ENCODE measurements at places on chromosomes 16 and 17.

DNA sequence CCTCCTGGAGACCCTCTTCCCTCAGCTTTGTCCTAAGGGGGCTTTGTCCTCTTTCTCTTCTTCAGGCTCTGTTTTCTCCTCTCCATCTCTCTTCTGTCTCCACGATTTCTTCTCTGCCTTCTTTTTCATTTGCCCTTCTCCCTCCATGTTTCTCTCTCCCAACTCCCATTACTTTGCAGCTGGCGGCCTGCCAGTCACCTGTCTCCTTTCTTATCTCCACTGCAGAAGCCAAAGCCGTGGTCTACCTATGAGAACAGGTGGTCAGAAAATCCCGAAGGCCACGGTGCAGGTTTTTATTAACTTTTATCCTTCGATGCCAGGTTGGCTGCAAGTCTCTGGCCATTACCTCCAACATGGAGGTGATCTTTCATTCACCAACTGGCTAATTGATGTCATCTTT is 45.1 kb downstream of the FZD2 start:
- no peak for DNase-seq

- DNase-seq = no peak
Measured at GRCh38 chr16:57630931-57631845, 2.8 kb downstream of the ADGRG1 start.

GRCh38 chr16:66619534-66620428 is 15.3 kb downstream of the CMTM3 start:
- no peak for DNase-seq

DNA sequence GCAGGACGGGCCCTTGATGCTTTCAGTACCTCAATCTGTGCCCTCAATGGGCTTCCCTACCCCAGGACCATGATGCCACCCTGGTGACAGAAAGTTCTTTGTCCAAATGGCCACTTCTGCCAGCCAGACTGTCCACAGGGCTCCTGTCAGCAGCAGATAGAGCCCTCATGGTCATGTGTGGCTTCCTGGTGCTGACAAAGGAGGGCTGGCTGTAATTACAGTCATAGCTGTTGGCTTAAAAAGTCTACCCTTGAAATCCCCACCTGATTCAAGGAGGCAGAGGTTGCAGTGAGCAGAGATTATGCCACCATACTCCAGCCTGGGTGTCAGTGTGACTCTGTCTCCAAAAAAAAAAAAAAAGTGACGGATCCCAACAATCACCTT is 3.3 kb downstream of the TRPV2 start:
- DNase-seq = no peak

DNA sequence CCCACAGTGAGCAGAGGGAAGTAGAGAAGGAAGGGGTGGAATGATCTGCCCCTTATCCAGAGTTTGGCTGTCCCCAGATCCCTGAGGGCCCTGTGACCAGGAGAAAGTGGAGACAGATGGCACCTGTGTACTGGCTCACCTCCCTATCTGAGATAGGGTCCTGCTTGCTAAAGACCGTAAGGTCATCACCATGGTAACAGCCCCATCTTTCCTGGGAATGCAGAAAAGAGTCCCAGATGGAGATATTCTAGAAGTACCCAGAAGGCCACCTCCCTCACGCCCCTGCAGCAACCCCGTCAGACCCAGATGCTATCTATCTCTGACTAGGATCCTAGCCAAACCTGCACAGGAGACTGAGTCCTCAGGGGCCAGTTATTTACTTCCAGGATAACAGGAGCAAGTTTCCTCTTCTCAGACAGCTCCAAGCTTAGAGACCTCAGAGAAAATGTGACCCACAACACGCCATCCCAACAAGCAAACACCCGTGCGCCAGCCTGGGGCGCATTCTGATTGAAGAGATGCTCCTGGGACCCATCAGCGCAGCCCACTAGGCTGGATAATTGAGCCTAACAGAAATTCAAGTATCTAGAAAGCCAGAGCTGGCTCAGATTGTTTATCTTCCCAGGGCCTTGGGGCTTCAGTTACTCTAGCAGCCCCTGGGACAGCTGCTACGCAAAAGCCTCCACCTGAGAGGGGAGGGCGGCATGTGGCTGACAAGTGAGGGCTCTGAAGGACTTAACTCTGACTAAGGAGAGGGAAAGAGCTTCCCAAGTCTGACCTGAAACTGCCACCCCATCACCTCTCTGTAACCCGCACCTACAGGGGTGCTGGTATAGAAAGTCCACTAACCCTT is 1.9 kb downstream of the ORMDL3 start:
- no peak for DNase-seq

DNA sequence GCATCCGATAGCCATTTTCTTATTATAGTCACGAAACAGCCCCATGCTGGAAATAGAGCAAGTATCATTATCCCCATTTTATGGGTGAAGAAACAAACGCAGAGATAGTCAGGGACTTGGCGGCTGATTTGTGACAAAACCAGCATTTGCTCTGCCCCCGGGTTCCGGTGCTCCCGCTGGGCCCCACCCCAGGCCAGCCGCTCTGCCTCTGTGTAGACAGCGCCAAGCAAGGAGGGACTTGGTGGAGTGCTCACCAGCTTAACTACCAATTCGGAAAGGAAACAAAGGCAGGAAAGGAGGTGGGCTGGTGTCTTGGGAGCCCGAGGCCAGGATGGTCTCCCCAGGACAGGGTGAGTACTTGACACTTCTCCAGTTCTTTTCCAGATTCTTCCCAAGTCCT is 10.0 kb downstream of the SRL start:
- no peak for DNase-seq

DNA sequence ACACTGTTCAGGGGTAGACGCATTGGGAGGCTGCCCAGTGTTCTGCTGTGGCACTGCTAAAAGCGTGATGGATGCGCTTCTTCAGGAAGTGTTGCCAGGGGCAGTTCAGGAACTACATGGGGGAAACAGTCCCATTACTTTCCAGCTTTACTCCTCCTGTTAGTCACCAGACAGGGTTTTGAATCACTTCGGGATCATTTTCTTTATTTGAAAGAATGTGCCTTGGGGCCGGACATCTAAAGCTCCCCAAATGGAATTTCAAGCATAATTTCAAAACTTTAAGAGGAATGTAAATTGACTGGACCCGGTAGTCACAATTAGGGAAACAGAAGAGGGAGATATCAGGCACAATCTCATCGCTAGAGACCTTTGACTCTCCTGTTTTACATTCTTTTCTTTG is 1.3 kb upstream of the KRTAP2-1 start:
- DNase-seq = no peak

DNA sequence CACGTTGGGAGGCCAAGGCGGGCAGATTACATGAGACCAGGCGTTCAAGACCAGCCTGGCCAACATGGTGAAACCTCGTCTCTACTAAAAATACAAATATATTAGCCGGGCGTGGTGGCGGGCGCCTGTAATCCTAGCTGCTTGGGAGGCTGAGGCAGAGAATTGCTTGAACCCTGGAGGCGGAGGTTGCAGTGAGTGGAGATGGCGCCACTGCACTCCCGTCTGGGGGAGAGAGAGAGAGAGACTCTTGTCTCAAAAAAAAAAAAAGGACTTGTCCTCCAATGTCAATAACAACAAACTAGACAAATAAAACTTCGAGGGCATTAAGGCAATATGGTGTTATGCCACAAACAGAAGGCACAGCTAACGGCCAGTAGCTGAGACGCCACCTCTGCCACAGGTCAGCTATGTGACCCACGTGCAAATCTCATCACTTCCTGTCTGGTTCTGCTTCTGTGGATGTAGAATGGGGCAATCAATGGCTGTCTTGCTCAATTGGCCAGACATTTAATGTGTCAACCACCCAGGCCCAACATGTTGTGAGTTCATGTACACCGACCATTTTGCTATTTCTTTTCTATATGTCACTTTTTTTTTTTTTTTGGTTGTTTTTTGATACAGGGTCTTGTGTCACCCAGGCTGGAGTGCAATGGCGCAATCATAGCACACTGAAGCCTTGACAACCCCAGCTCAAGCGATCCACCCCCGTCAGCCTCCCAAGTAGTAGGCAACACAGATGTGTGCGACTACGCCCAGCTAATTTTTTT is 834 bp upstream of the TXNDC11 start:
- peak; percentile 41 for DNase-seq

DNA sequence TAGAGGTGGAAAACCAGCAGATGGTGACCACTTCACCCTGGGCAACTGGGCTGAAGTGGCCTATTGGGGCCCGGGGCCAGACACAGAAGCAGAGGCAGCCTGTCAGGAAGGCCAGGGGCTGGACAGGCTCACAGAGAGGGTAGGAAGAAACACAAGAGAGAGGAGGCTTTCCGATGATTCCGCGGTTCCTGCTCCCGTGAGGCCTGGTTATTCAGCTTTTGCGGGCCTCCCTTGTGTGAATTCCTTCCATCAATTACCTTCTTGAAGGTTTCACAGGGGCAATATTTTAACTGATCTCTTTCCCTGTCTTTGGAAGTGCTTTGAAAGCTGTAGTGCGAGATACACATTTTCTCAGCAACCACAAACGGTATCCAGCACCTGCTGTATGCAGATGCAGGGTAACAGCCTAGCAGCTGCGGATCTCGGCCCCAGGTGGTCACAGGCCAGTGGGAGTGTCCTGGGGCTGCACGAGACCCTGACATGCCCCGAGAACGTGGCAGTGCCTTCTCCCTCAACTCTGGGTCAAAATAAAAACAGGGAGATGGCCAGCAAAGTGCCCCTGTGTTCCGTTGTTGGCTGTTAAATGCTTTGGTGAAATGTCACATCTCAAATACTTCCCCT is 11.6 kb upstream of the CMIP start:
- DNase-seq = no peak

DNA sequence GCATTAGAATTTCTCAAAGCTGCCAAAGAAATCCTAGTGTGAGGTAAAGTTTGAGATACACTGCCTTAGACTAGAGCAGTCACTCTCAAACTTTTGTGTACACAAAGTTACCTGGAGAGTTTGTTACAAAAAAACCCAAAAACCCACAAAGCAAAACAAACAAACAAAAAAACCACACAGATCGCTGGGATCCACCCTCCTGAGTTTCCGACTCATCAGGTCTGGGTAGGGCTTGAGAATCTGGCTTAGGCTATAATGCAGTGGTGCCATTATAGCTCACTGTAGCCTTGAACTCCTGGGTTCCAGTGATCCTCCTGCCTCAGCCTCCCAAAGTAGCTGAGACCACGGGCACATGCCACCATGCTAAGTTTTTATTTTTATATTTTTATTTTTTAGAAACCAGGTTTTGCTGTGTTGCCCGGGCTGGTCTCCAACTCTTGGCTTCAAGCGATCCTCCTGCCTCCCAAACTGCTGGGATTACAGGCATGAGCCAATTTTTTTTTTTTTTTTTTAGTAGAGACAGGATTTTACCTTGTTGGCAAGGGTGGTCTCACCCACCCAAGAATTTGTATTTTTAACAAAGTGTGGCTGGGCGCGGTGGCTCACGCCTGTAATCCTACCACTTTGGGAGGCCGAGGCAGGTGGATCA is 22.3 kb upstream of the SMG1 start:
- DNase-seq = no peak

DNA sequence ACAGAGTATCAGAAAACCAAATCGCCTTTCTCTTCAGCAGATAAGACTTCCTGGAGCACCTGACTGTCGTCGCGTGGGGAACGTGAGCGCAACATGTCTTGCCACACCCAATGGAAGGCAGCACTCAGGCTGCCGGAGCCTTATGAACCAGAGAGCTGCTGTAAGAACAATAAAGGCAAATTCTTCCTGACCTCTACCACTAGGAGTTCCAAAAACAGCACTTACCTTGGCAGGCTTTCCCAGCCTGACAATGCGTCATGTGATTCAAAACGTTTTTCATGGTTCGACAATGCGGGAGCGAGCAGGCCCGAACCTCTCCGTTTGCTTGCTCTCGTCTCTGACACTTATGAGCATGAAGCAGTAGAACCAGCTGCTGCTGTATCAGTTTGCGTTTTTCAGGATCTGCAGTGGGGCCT is 75.8 kb upstream of the TRAP1 start:
- DNase-seq = no peak

DNA sequence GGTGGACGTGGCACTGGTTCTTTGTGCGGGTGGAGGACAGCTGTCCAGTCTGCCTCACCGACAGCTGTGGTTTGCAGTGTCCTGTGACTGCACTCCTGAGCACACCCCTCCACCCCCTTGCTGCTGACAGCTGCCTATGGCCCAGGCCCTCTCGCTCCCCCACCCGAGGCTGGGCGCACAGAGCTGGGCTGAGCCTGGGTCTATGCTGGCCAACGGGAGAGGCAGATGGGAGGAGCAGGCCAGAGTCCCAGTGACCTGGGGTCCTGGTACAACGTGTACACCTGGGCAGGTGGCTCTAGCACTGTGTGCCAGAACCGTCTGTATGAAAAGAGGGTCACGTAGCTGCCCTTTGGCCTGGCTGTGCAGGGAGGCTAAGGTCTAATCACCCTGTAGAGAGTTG is 30.5 kb downstream of the BAIAP2 start:
- no peak for DNase-seq

GRCh38 chr16:8937803-8938202 is 25.9 kb downstream of the USP7 start:
- DNase-seq = no peak

GRCh38 chr17:40076591-40076990 is 13.8 kb downstream of the THRA start:
- no peak for DNase-seq

- no peak for DNase-seq
Measured at GRCh38 chr17:57326764-57327163, 70.4 kb downstream of the MSI2 start.

- no peak for DNase-seq
Measured at GRCh38 chr17:73783945-73784603, 139.8 kb upstream of the SDK2 start.

- DNase-seq = no peak
Measured at GRCh38 chr16:67965668-67966548, 2.5 kb downstream of the SLC12A4 start.

- no peak for DNase-seq
Measured at GRCh38 chr16:78879011-78879410, 721.5 kb downstream of the MAF start.

- peak; percentile 69 for DNase-seq
Measured at GRCh38 chr16:22007509-22008214, at the start of gene MOSMO. Gene MOSMO (plus strand): TSS chr16:22008111. CDS start chr16:22008302, 191 bp downstream.

GRCh38 chr17:64651889-64652288 is 10.2 kb downstream of the SMURF2 start:
- no peak for DNase-seq

DNA sequence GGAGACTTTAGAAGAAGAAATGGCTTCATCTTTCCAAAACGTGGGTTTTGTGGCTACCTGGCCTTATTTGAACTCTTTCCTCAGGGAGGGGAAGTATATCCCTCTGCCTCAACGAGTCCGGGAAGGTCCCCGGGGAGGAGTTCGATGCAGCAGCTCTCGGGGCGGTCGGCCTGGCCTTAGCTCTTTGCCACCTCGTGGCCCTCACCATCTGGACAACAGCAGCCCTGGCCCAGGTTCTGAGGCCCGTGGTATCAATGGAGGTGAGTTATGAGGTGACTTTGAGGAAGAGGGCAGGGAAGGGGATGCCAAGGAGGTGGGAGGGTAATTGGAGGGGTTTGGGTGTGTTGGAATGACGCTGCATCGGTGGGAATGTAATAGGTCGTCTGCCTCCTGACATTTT is 7.7 kb downstream of the ATXN2L start:
- DNase-seq = no peak

DNA sequence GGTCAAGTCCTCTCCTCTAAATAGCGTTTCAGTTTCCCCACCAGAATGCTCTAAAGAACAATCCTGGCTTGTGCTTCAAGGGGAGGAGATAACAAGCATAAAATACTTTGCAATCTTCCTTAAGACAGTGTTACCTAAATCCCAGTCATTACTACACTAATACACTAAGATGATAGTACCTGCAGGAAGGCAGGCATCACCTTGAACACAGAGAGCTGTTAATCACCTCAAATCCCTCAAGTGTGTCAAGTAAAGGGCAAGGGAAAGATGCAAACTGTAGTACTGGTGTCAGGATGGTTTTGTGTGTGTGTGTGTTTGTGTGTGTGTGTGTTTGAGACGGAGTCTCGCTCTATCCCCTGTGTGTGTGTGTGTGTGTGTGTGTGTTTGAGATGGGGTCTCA is 36.8 kb downstream of the NACA2 start:
- DNase-seq = no peak

GRCh38 chr17:81651692-81652091 is 4.7 kb downstream of the PDE6G start:
- no peak for DNase-seq
